ENCODE measurements at places on chromosomes 4 and X.

- DNase-seq: no peak
Measured at GRCh38 chrX:7993873-7994272, 66.7 kb upstream of the PNPLA4 start.

- no peak for DNase-seq
Measured at GRCh38 chr4:52968241-52968640, 106.1 kb downstream of the RASL11B start.

DNA sequence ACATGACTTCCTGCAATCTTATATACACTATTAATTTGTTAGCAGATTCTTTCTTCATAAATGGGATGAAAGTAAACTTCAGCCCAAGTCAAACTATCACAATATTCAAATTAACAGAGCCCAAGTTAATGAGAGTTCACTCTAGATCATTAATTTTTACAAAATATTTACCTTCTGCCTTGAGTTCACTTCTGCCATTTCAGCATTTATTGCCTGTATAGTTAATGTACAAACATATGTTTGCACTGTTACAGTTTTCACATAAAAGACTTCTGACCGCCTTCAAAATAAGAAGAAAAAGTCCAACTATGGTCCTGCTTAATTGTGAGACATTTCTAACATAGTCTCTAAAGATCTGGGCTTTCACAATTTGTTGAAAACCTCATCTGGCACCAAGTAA is 46.9 kb downstream of the GPC3 start:
- DNase-seq: no peak

DNA sequence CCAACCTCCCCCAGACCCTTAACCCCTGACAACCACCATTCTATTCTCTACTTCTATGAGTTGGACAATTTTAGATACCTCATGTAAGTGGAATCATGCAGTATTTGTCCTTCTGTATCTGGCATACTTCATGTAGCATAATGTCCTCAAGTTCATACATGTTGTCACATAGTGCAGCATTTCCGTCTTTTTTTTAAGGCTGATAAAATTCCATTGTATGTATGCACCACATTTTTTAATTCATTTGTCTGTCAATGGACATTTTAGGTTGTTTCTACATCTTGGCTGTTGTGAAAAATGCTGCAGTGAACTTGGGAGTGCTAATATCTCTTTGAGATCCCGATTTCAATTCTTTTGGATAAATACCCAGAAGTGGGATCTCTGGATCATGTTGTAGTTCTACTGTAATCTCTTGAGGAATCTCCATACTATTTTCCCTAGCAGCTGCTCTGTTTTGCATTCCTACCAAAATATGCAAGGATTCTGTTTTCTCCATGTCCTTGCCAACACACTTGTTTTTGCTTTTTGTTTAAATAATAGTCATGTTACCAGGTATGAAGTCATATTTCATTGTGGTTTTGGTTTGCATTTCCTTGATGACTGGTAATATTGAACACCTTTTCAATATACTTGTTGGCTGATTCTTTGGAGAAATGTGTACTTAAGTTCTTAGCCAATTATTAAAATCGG is 48.8 kb upstream of the ADAD1 start:
- DNase-seq: no peak

- DNase-seq: no peak
Measured at GRCh38 chrX:137352101-137352660, 213.7 kb upstream of the ZIC3 start.

GRCh38 chr4:148405161-148405893 is 36.9 kb downstream of the NR3C2 start:
- no peak for DNase-seq

GRCh38 chr4:78689700-78690323 is 86.3 kb upstream of the BMP2K start:
- DNase-seq: no peak

All from SK-N-MC (cell line).